Activated CD4-positive, alpha-beta T cell treated with anti-CD3 and anti-CD28 coated beads for 1 hour (primary cell): ENCODE measurements at places on chromosomes 7 and 10.
A peak's percentile ranks its signal among the peaks of the same experiment; 100 is the strongest.

GRCh38 chr7:4190010-4190981 is 491.8 kb upstream of the FOXK1 start:
- no peak for DNase-seq

DNA sequence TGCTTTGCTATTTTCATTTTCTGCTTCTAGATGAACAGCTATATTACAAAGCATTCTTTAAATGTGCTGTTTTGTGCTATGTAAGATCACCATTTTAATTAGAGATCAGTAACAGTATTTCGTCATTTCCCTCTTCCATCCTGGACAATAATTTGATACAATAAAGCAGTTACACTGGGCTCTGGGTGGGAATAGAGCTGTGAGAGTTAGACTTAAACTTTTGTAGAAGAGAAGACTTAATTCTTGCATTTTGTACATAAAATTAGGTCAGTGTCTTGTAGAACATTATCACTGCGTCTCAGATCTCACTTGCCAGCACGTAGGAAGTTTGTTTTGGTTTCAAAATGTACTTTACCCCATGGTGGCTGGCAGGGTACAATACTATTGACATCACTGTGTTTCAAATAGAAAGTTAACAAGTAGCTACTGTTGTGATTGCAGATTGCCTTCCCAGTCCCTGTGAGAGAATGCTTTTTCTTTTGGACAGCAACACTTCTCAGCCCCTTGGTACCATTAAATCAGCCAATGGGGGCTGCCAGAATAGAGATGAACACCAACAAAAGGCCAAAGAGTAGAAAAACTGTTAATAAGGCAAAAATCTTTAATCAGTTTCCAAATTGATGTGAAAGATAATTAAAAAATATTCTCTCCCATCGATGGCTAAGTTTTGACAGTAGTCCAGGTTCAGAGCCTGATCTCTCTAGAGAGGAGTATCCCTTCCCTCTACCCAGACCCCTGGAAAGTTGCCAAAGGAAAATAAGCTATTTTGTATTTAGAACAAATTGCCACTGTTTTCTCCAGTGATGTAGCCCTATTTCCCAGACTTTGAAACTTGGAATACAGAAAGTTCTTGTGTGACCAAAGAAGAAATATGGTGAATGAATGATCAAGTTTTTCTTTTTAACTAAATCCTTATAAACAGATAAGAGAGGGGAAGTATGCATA is 35.1 kb downstream of the SMNDC1 start:
- no peak for DNase-seq

DNA sequence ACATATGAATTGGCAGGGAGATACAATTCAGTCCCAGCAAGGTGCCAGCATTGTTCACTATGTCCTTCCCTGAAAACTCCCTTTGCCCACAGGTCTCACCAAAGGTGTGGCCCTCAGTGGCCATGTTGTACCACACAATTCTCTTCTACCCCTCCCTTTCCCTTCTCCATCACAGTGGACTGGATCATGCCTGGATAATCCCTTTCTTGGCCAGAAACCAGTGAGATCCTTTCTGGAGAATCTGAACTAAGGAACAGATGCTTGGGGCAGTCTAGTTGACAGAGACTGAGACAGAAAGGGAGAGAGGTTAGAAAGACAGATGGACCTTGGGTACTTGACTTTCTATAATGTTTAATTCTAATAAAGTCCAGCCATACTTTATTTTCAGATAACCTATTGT is 9.5 kb downstream of the NMT2 start:
- no peak for DNase-seq

- DNase-seq: no peak
Measured at GRCh38 chr7:48091506-48092433, 2.7 kb downstream of the UPP1 start.

DNA sequence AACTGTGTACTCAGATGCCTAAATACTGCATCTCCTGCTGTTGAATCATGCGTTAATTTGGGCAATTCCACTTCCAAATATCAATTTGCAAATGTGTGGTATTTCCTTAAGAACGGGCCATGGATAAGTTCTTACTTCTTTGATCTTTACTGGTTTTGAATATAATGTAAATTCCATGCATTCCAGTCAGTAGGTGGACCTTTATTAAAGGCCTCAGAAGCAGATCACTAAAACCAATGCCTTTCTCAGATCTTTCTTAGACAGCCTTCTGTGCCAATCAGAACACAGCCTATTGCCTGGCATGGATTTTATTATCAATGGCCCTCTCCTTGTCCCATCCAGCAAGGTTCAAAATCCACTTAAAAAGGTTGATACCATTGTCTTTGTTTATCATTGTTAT is 21.5 kb upstream of the POM121L12 start:
- DNase-seq: no peak

DNA sequence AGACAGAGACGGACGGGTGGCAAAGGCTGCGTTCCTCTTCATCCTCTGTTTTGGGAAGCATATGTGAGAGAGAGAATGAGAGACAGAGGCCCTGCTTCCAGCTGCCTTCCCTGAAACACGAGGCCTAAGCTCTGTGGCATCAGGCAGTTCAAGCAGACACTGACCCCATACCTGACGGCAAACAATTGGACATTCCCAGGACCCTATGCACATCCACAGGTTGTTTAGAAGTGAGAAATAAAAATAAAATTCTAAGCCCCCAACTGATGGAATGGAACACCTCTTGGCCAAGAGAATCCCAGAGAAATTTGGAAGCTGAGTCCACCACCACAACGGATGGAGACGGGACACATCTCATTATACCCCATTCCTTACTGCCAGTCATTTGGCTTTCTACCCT is 105.3 kb downstream of the CPXM2 start:
- no peak for DNase-seq

- no peak for DNase-seq
Measured at GRCh38 chr10:93554760-93555432, 11.6 kb upstream of the FFAR4 start.

DNA sequence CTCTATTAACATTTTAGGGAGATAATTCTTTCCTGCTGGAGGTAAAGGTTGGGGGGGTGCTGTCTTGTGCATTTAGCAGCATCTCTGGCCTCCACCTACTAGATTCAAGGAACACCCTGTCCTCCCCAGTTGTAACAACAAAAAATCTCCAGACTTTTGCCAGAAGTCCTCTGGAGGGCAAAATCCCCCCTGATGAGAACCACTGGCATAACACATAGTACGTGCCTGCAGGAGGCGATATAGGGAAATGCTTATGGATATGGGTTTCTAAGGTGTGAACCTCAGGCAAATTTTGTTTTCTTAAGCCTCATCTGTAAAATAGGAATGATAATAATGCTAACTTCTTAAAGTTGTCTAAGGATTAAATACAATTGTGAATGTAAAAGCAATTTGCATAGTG is 2.9 kb upstream of the OSBPL3 start:
- no peak for DNase-seq

DNA sequence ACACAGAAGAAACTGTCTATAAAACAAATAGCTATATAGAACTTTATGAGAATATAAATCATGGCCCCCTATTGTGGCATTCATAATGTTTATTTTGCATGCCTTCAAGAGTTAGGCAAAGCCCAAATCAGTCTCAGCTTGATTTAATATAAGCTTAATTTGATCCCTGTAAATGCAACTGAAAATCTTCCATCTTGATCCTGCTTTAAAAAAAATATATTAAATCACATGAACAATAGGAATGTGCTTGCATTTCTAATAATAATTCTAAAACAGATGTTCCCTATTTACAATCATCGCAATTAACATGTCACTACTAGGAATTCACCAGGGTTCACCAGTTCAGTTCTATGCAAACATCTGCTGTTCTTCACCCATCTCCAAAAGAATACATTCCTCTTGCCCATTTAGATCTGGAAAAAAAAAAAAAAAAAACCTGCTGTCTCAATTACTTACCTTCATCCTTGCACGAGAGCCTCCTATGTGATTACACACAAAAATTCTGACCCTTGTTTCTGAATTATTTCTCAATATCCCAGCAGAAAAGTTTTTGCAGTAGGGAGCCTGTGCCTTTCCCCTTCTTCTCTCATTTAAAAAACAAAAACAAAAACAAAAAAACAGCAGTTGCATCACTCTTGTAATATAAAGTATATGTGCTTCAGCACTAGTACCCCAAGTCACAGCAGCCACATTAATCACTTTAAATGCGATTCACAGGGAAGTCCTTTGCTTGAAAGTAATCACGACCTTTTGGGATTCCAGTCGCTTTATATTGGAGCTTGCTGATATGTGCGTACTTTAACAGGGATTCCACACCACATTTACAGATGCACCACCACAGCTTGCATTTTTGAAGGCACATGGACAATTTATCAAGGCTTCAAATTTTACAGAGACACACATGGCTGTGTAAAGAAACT is 194.8 kb upstream of the KMT2E start:
- DNase-seq: no peak

GRCh38 chr7:34457329-34457728 is 200.7 kb upstream of the NPSR1 start:
- no peak for DNase-seq

DNA sequence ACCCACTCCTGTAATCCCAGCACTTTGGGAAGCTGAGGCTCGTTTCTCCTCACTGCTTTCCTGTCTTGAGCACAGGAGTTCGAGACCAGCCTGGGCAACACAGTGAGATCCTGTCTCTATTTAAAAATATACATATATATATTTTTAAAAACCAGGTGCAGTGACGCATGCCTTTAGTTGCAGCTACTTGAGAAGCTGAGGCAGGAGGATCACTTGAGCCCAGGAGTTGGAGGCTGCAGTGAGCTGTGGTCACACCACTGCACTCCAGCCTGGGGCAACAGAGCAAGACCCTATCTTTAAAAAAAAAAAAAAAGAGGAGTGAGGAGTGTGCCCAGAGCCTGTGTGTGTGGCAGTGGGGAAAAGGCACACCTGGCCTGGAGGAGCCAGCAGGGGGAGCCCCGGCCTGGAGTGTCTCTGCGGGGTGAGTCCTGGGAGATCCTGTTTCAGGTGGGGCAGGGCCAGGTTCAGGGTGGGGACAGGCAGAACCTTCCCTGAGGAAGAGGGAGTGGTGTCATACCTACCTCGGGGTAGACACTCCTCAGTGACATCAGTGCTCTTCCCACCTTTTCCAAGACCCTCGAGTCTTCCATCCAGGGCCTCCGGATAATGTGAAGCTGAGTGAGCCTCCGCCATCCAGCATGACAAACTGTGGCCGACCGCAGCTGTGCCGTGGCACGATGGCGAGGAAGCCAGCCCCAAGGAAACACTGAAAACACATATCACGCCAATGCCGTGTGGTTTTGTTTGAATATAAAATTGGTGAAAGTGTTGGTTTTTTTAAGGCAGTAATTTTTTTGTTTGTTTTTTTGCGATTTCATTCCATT is 9.0 kb upstream of the ARPC1B start:
- DNase-seq: peak; percentile 58

- DNase-seq: no peak
Measured at GRCh38 chr7:101939136-101939695, 121.8 kb downstream of the CUX1 start.

GRCh38 chr7:146830686-146831085 is 714.1 kb downstream of the CNTNAP2 start:
- no peak for DNase-seq

DNA sequence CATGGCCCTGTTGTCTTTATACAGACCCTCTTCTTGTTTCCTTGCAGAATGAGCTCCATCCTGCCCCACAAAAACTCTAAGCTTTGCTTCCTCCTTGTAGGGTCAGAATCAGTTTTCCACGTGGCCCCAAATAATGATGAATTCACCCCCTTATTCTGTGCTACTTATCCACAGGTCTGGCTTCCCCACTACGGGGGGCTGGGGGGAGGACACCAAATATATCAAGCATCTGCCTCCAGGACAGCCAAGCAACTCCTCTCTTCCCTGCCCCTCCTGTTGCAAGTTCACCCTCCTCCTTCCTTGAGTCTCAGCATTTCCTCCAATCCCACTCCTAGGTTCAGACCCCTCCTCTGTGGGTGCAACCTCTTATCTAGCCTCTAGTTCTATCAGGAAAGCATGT is 743.3 kb downstream of the GRID1 start:
- DNase-seq: no peak
